ENCODE measurements at places on chromosomes 6 and 20.

DNA sequence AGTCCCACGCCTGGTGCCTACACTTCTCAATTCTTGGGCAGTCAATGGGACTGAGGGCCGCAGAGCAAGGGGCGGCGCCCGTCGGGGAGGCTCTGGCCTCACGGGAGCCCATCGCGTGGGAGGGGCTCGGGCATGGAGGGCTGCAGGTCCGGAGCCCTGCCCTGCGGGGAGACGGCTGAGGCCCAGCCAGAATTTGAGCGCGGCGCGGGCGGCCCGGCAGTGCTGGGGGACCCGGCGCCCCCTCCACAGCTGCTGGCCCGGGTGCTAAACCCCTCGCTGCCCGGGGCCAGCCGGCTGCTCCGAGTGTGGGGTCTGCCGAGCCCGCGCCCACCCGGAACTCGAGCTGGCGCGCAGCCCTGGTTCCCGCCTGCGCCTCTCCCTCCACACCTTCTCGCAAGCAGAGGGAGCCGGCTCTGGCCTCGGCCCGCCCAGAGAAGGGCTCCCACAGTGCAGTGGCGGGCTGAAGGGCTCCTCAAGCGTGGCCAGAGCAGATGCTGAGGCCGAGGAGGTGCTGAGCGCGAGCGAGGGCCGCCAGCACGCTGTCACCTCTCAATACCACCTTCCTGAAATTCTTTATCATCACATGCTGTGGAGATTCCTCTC lies 58.5 kb downstream of the BAK1 start:
- no peak for DNase-seq

GRCh38 chr20:50759678-50760077 lies 28.3 kb downstream of the PARD6B start:
- no peak for DNase-seq

DNA sequence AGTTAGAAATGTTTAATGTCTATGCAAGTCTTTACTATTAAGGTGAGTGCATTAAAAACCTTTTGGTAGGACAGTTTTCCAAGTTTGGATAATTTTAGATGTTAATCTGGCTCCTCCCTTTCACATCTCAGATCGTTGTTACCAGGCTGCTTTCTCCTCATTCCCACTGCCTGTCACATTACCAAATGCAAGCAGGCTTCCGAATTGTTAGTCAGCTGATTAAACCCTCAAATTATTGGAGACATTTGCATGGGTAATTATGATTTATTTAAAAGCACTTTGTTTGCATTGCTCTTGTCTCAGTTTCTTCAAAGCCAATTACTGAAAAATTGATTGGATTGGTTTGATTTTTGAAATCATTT lies 816.5 kb downstream of the KIF16B start:
- DNase-seq: no peak

GRCh38 chr20:41290804-41291389 lies 26.6 kb downstream of the ZHX3 start:
- no peak for DNase-seq

DNA sequence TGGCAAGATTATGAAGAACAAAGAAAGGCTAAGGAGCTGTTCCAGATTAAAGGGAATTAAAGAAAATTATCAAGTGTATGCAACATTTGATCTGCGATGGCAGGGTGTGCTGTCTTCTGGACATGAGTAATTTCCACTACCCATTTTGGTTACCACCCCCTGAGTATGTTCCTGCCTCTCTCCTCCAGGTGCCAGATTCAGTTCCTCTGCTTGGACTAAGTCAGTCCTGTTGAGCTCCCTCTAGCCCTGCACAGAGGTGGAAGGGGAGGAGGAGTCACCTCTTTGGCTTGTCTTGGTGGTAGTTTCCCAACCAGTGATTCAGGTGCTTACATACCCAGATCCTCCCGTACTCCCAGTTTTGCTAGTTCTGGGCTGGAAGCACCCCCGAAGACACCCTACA lies 22.2 kb upstream of the SNRPB2 start:
- no peak for DNase-seq

DNA sequence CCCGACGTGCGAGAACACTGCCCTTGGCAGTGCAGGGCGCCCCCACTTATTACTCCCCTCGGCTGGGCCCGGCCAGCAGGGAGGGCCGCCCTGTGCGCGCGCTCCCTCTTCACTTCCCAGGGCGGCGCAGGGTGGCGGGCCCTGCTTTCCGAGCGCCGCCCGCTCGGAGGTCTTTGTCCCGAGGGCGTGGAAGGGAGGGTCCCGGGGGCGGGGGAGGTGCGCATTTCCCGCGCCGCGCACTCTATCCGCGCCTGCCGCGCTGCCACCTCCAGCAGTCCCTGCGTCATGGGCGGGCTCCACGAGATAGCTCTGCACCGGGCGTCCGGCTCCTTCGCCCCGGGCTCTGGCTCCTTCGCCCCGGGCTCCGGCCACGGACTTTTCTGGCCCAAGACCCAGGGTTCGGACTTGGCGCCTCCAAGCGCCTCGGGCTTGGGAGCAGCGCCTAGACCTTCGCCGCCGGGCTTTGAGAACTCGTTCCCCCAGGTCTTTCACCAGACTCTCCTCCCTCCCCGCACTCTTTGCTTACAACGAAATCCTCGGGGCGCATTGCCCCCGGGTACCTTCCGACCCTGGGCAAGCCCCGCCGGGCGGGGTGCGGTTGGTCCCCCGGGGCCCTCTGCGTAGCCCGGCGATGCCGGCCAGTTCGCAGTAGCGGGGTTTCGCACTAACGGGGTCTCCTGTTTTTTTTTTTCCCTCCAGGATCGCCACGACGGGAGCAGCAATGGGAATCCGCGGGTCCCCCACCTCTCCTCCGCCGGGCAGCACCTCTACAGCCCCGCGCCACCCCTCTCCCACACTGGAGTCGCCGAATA lies 1.6 kb downstream of the TFAP2C start:
- DNase-seq: no peak

GRCh38 chr20:15916623-15917022 lies 656.6 kb downstream of the KIF16B start:
- DNase-seq: no peak

GRCh38 chr6:131754715-131755567 lies 44.1 kb upstream of the CTAGE9 start:
- DNase-seq: no peak

Data from activated T-cell treated with anti-CD3 and anti-CD28 coated beads for 48 hours (primary cell).